ENCODE measurements at places on chromosomes 2 and 18.

DNA sequence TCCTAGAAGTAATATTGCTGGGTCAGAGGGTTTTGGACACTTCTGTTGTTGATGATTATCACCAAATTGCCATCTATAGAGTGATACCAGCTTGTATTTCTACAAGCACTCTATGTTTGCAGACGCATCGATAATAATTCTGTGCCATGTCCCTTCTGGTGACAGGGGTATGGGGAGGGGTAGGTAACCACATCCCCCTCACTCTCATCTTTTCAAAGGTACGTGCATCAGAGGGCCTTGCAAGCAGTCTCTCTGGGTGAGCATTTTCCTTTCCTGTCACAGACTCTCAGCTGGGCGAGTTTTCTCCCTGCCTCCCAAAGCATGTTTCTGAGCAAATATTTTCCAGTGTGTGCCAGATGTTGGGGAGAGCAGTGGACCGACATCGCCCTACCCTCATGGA lies 98.0 kb downstream of the SMAD7 start:
- DNase-seq = no peak

DNA sequence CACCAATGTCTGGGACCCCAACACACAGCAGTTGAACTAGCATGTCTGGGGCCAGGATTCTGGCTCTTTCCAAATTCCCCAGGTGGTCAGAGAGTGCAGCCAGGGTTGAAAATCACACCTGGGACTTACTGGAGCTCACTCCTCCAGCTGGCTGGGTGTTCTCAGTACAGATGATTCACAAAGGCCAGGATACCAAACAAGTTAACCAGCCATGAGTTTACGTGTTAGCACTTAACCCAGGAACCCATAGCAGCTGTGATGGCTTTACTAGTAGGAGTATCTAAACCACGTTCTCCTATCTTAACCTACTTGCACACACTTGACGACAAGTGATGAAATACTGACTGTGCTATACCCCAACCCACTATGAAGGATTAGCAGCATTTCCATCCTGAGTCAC lies 222.8 kb downstream of the FBXO15 start:
- DNase-seq = no peak

DNA sequence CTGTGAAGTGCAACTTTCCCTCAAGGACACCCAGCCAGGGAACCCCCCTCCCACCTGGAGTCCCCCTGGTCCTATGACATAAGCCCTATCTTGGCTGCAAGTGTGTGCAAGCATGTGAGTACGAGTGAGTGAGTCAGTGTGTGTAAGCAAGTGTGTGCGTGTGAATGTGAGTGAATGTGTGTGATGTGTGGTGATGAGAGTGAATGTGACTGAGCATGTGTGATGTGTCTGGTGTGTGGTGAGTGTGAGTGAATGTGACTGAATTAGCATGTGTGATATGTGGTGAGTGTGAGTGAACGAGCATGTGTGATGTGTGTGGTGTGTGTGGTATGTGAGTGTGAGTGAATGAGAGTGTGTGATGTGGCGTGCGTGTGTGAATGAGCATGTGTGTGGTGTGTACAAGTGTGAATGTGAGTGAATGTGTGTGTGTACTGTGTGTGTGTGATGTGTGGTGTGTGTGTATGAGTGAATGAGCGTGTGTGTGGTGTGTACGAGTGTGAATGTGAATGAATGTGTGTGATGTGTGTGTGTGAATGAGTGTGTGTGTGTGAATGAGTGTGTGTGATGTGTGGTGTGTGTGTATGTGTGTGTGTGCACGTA lies 68.8 kb upstream of the SMAD7 start:
- DNase-seq = no peak

DNA sequence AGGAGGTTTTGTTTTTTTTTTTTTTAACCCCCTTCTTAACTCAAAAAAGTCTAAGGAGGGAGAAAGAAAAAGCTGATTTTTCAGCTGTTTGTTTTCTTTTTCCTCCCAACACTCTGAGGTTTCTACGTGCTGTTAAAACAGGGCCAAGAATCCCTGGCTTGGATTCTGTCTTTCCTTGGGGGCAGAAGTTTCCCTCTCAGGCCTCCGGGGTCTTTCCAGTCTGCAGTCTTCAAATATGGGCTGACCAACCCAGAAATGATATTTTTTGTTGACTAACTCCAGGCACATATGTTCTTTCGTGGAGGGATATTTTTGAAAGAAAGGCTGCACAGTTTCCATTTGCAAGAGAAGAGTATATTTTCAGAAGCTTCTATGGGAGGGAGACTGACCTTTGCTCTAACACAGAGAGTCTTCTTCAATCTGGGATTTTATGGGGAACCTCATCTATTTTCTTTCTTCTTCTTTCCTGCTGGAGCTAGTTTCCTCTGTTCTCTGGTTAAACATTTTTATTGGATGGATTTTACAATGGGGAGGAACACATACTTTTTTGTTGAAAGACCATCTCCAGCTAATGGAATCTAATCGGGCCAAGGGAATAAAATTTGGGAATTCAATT lies 93.3 kb upstream of the SPRED2 start:
- no peak for DNase-seq

DNA sequence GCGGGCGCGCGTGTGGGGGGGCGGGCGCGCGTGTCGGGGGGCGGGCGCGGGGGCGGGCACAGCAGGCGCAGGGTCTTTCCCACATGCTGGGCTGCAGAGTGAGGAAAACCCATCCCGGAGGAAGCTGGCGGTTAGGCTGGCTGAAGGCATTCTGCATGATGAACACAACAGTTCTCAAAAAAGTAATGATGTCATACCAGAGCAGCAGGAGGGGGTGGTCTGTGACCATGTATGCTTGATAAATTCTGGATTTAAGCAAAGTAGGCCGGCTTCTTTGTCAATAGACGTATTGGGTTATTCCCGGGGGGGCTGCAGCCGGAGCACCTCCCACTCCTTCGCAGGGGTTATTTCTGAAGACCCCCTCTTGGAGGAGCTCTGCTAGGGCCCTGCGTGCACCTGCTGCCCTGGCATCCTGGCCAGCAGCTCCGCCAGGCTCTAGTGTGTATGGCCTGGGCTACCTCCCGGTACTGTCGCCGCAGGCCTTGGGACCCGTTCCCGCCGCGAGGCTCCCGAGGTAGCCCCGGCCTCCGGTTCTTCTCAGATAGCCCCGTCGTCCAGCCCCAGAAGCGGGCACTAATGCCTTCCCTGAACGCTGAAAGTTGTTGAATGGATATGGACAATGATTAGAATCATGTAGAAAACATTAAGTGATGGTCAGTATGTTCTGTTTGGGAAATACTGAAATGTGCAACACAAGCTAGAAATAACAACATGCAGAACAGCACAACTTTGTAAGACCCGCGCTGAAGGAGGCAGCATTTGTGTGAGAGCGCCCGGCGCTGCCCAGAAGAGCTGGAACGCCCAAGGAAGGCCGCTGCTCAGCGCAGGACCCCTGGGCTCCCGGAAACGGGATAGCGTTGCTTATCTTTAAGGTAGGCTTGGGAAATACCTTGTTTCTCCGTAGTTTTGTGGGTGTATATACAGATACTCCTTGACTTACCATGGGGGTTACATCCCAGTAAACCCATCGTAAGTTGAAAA lies 101.4 kb upstream of the RAB6C start:
- DNase-seq = peak; percentile 20
